PC-9 (cell line): ENCODE measurements at places on chromosomes 7 and 10. TPM values are rescaled to one million over a fixed set of nuclear protein-coding genes. Genes with fewer than 3 reads are reported as not detected.

DNA sequence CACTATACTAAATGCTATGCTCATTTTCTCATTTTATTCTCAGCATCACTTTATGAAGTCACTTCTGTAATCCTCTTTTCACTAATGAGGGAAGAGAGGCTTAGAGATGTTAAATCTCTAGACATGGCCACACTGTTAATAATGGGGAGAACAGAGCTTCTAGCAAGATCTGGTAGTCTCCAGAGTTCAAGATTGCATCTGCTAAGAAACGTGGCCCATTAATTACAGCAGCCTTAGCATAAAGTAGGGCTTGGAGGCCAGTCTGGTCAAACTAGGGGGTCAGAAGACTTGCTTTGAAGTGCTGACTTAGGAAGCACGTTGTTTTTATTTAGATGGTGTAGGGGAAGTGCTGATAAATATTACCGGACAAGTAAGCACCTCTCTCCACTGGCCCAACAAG, 29.3 kb downstream of the ARL4A start:
- H3K36me3 ChIP-seq = no peaks in the 10 kb centered on the region
- peaks cover 15% of the 10 kb centered on the region for H3K4me1 ChIP-seq
- no peaks in the 10 kb centered on the region for H3K27me3 ChIP-seq
- H3K4me3 ChIP-seq = no peak overlapping the region
- DNase-seq = no peak

GRCh38 chr10:19817231-19817933, 1.1 kb downstream of the PLXDC2 start:
- no peak overlapping the region for H3K4me3 ChIP-seq
- no peak for DNase-seq
- no peaks in the 10 kb centered on the region for H3K27me3 ChIP-seq
- no peak overlapping the region for H3K27ac ChIP-seq

DNA sequence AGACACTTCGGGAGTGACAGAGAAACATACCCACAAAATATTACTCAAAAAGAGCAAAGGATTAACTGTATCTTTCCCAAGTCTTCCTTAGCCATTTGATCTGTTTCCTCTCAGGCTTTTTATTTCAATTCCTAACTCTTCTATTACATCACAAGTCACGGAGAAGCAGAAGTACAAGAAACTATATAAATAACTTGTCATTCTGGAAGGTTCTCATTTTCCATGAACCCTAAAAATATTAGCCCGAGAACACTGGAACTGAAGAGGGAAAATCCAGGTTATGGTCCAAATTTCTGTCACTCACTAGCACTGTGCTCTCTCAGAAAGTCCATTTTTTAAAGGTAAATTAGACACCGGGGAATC, 98.0 kb downstream of the GRB10 start:
- no peak overlapping the region for H3K4me3 ChIP-seq
- no peaks in the 10 kb centered on the region for H3K27me3 ChIP-seq
- DNase-seq = no peak
- peaks cover 11% of the 10 kb centered on the region; the same call in 1 of the 2 replicates for H3K36me3 ChIP-seq
- no peak overlapping the region for H3K27ac ChIP-seq
- H3K4me1 ChIP-seq = peaks cover 29% of the 10 kb centered on the region

GRCh38 chr10:34962866-34963265, 127.3 kb downstream of the CUL2 start:
- H3K27me3 ChIP-seq = no peaks in the 10 kb centered on the region
- no peaks in the 10 kb centered on the region for H3K36me3 ChIP-seq
- no peak overlapping the region for H3K4me3 ChIP-seq
- H3K4me1 ChIP-seq = no peaks in the 10 kb centered on the region
- no peak overlapping the region for H3K27ac ChIP-seq
- DNase-seq = no peak

CCDC126 gene
- total RNA-seq = 5.9 and 6.2 TPM in 2 replicates

STEAP1B gene
- 0.35 TPM in 2 replicates for total RNA-seq

DNA sequence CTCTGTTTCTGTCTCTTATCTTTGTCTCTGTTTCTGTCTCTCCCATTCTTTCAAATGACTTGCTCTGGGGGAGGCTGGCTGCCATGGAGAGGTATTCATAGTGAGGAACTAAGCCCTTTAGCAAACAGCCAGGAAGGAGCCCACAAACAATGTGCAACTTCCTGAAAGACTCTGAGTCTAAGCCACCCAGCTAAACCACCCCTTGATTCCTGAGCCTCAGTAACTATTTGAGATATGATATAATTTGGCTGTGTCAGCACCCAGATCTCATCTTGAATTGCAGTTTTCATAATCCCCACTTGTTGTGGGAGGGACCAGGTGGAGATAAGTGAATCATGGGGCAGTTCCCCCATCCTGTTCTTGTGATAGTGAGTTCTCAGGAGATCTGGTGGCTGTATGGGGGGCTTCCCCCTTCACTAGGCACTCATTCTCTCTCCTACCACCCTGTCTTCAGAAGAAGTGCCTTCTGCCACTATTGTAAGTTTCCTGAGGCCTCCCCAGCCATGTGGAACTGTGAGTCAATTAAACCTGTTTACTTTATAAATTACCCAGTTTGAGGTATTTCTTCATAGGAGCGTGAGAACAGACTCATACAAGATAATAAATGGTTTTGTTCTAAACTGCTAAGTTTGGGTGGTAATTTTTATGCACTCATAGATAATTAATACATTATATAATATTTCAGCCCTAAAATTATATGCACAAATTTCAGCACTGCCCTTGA, 121.2 kb upstream of the FOXP2 start:
- no peak for DNase-seq
- H3K4me1 ChIP-seq = no peaks in the 10 kb centered on the region
- H3K27me3 ChIP-seq = no peaks in the 10 kb centered on the region
- H3K27ac ChIP-seq = no peak overlapping the region
- no peak overlapping the region for H3K4me3 ChIP-seq

ZNF425 gene
- total RNA-seq = 5.2 and 5.9 TPM in 2 replicates

GRCh38 chr7:132108563-132108962, 467.7 kb downstream of the PLXNA4 start:
- no peak for DNase-seq
- no peak overlapping the region for H3K27ac ChIP-seq
- no peaks in the 10 kb centered on the region for H3K27me3 ChIP-seq
- no peaks in the 10 kb centered on the region for H3K36me3 ChIP-seq
- H3K4me3 ChIP-seq = no peak overlapping the region
- H3K4me1 ChIP-seq = no peaks in the 10 kb centered on the region

GRCh38 chr7:151126491-151127137, 40.3 kb downstream of the AGAP3 start:
- no peak overlapping the region for H3K4me3 ChIP-seq
- no peaks in the 10 kb centered on the region for H3K27me3 ChIP-seq
- no peak overlapping the region for H3K27ac ChIP-seq
- DNase-seq = no peak
- no peaks in the 10 kb centered on the region for H3K36me3 ChIP-seq

DNA sequence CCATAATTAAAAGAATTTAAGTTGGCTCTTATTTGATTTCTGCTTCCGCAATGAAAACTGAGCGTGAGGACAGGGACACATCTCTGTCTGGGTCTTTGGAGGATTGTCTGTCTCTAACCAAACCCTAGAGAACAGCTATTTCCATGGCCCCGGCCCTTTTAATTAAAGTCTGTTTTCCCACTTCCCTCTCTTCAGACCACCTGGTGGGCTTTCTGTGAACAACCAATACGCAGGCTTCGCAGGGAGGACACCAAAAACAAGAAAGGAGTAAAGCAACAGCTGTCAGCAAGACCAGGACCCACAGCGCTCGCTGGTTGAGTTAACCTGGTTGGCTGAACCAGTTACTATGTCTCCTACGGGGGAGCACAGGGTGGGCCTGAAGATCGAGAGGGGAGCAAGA, 217.1 kb upstream of the FRMD4A start:
- DNase-seq = no peak
- no peaks in the 10 kb centered on the region for H3K27me3 ChIP-seq
- H3K27ac ChIP-seq = 0 out of 2 replicates have a peak overlapping the region, but pooled peaks have one; percentile 65
- H3K36me3 ChIP-seq = peaks cover 54% of the 10 kb centered on the region
- H3K4me3 ChIP-seq = no peak overlapping the region

DNA2 gene
- 27.5 and 33.4 TPM in 2 replicates for total RNA-seq

GRCh38 chr10:78787125-78787524, 281.6 kb upstream of the ZMIZ1 start:
- no peaks in the 10 kb centered on the region for H3K36me3 ChIP-seq
- H3K4me3 ChIP-seq = no peak overlapping the region
- no peak overlapping the region for H3K27ac ChIP-seq
- no peaks in the 10 kb centered on the region for H3K4me1 ChIP-seq
- no peaks in the 10 kb centered on the region for H3K27me3 ChIP-seq
- DNase-seq = no peak

DNA sequence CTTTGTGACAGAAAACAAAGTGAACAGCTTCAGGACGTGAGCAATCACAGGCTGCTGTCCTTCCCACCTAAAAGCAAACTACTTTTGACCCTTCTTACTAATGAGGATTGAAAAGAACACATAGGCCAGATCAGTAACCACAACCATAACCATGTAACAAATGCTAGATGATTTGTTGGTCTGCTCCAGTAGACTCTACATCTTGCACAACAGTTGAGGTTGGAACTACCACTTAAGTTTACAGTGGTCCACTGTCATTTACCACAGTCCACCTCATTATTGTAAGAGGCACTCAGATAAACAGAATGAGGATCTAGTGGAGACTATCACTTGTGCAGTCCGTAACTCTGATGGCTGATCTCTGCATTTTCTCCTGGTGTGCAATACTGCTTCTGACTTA, 27.8 kb downstream of the NET1 start:
- H3K36me3 ChIP-seq = no peaks in the 10 kb centered on the region; the same call in 1 of the 2 replicates
- H3K4me3 ChIP-seq = no peak overlapping the region
- H3K27me3 ChIP-seq = no peaks in the 10 kb centered on the region
- peaks cover 14% of the 10 kb centered on the region for H3K4me1 ChIP-seq

DNA sequence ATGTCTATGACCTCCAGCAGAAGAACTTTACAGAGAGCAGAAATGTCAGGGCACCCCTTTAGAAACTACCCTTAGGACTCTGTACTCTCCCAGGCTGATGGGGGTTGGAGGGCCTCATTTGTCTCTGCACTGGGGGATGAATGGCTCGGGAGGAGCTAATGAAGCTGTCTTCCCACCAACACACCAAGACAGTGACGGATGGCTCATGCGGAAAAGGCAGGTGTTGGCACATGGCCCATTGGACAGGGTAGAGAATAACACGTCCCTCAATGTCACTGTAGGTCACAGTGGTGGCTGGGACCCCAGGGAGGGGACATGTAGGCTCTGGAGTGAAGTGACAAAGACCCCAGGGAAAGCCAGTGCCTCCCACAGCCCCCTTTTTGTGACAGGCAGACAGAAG, 64.0 kb upstream of the PCBD1 start:
- no peaks in the 10 kb centered on the region for H3K4me1 ChIP-seq
- H3K4me3 ChIP-seq = no peak overlapping the region
- H3K36me3 ChIP-seq = no peaks in the 10 kb centered on the region
- H3K27me3 ChIP-seq = peaks cover 87% of the 10 kb centered on the region
- no peak for DNase-seq

- H3K27ac ChIP-seq = no peak overlapping the region
- H3K4me1 ChIP-seq = no peaks in the 10 kb centered on the region
- no peaks in the 10 kb centered on the region for H3K36me3 ChIP-seq
- H3K4me3 ChIP-seq = no peak overlapping the region
Observed at GRCh38 chr7:41786944-41787343, 84.1 kb upstream of the INHBA start.

DNA sequence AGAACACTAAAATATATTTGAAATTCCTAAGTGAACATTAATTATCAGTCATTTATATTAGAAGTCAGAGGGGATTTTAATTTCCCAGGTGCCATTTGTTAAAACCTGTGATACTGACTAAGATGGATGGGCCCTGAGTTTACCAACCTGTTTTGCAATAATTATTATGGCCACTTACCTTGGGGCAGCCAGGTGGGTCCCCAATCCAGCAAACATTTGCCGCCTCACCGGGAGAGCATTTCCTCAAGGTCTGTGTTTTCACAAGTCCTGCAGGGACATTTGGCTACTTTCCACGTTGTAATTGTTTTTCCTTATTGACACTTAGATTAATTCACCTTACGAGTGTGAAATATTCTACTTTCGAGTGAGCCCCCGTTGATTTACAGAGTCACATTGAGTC, 251.2 kb upstream of the PPP2R2D start:
- peaks cover 53% of the 10 kb centered on the region for H3K27me3 ChIP-seq
- no peaks in the 10 kb centered on the region for H3K4me1 ChIP-seq
- H3K4me3 ChIP-seq = no peak overlapping the region
- DNase-seq = no peak

- H3K27me3 ChIP-seq = no peaks in the 10 kb centered on the region
- DNase-seq = peak; percentile 43
- no peaks in the 10 kb centered on the region for H3K4me1 ChIP-seq
- H3K27ac ChIP-seq = no peak overlapping the region
- no peaks in the 10 kb centered on the region for H3K36me3 ChIP-seq
Observed at GRCh38 chr7:139321071-139321745, 19.9 kb upstream of the FMC1 start.

MUC3A gene
- total RNA-seq = 0.90 and 1.1 TPM in 2 replicates

GRCh38 chr10:133257489-133258065, 19.1 kb downstream of the ADAM8 start:
- H3K27me3 ChIP-seq = no peaks in the 10 kb centered on the region
- peaks cover 26% of the 10 kb centered on the region for H3K4me1 ChIP-seq
- no peak overlapping the region for H3K4me3 ChIP-seq
- no peaks in the 10 kb centered on the region for H3K36me3 ChIP-seq
- no peak for DNase-seq
- peak overlapping the region; percentile 71 for H3K27ac ChIP-seq

LHFPL3 gene
- total RNA-seq = not detected in 2 replicates

DNA sequence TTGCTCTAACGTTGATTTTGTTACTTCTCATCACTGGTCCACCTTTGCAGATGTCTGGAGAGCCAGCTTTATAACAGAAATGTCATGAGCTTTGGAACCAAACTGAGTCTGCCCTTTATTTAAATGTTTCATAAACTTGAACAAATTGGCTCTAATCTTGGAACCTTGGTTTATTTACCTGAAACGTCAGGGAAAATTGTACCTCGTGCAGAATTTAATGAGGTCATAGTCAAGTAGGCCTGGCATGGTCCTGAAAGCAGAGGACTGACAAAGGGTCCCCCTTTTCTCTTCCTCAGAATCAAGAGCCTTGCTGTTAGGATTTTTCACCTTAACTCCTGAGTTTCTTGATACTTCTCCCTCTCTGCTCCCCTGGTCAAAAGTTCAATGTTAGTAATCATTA, 828.0 kb downstream of the GRID1 start:
- H3K4me1 ChIP-seq = no peaks in the 10 kb centered on the region
- DNase-seq = no peak
- H3K4me3 ChIP-seq = no peak overlapping the region
- no peaks in the 10 kb centered on the region for H3K27me3 ChIP-seq
- no peaks in the 10 kb centered on the region for H3K36me3 ChIP-seq

SYNPO2L gene
- 0.76 and 1.2 TPM in 2 replicates for total RNA-seq

GRCh38 chr10:91694170-91694794, 61.4 kb upstream of the PPP1R3C start:
- no peaks in the 10 kb centered on the region for H3K36me3 ChIP-seq
- H3K4me1 ChIP-seq = no peaks in the 10 kb centered on the region

STRIP2 gene
- total RNA-seq = 6.4 and 9.5 TPM in 2 replicates

GRCh38 chr10:98295401-98295811, 27.4 kb upstream of the LOXL4 start:
- H3K4me1 ChIP-seq = peaks cover 58% of the 10 kb centered on the region
- DNase-seq = no peak
- H3K27me3 ChIP-seq = no peaks in the 10 kb centered on the region
- peak overlapping the region; percentile 55 for H3K27ac ChIP-seq
- H3K4me3 ChIP-seq = no peak overlapping the region; the same call in 1 of the 2 replicates

TUBAL3 gene
- total RNA-seq = 0.35 and 0.52 TPM in 2 replicates

ELAPOR2 gene
- 10.1 and 11.0 TPM in 2 replicates for total RNA-seq

TMED4 gene
- 134 and 161 TPM in 2 replicates for total RNA-seq
